Forelimb muscle (tissue), 1 donor: ENCODE measurements at places on chromosomes 11 and 22.

DNA sequence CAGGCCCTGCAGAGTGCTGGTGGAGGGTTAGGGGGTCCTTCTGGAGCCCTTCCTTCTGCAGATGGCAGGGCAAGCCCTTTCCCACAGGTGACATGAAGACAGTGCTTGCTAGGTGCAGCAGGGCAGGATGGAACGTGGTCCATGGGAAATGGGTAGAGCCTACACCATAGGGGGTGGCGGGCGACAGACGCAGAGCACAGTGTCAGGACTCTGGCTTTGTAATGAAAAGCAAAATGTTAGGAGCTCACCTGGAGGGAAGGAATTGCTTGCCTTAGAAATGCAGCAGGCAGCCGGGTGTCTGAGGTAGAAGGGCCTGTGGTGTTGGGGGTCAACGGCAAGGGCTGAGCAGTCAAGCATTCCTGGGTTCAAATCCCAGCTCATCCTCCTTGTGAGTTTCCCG is 54.9 kb downstream of the ARHGAP8 start:
- DNase-seq, result no peak

DNA sequence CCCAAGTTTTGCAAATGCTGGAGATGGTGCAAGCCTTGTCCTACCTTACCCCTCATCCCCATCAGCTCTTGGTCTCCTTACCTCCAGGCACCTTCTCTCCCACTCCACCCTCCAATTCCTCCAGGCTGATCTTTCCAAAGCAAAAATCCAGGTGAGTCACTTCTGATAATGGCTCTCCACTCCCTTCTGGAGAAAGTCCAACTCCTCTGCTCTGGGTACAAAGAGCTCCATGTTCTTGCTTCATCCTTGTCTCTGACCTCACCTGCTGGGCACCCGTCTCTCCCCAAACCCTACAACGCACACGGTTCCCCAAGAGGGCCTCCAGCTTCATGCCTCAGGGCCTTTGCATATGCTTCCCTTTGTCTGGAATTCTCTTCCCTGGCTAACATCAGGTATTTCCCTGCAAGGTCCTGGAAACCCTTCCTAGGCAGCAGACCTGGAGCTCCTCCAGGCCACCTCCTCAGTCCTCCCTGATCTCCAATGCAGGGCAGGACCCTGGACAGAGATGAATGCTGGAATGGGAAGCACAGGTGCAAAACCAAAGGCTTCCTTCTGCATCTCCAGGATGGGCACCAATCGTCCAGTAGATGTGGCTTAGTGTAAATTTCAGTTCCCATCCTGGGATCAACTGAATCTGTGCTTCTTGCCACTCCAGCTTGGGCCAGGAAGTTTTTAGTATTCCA is 22.7 kb downstream of the IFT27 start:
- DNase-seq, result no peak

DNA sequence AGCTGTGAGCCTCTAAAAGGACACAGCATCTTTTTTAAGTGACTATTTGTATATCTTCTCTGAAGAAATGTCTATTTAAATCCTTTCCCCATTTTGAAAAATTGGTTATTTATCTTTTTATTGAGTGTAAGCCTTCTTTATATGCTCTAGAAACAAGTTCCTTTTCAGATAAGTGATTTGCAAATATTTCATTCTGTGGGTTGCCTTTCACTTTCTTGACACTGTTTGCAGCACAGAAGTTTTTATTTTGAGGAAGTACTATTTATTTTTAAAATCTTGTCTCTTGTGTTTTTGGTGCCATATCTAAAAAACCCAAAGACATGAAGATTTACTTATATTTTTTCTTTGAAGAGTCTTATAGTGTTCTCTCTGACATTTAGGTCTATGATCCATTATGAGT is 40.1 kb upstream of the LYVE1 start:
- DNase-seq, result no peak

DNA sequence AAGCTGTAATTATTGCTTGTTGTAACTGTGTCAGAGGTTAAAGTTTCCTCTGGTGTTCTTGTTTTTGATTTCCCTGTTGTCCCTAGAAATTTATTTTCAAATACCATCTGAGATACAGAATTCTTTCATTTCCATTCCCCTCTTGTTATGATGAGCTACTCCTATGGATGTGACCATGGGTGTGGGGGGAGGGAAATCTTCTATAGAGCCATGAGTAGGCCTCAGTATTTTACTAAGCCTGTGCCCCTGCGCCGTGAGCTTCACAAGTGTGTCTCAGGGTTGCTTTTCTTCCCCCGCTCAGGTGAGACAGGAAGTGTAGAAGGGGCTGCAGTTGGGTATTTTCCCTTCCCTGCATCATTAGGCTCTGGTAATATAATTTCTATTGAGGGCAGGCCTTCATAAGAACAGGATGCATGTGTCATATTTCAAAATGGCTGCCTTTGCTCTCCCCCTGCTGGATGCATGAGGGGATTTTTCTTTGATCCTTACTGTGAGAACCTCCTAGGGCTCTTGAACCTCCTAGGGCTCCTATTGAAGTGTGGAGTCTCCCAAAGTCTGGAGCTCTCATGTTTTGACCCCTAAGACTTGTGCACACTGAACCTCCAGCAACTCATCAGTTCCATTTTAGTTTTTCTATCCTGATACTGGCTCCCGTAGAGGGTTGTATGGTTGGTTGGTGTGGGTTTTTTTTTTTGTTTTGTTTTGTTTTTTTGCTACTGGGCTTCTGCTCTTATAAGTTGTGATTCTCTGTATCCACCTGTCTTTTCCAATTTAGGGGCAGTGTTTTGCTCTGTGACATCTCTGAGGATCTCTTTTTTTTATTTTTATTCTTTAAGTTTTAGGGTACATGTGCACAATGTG is 658.2 kb downstream of the NTM start:
- no peak for DNase-seq

- DNase-seq, result no peak
These were observed 36.3 kb downstream of the ETS1 start for GRCh38 chr11:128551058-128551457.

- DNase-seq, result no peak
These were observed 860 bp downstream of the PRMT3 start for GRCh38 chr11:20388096-20389055.

DNA sequence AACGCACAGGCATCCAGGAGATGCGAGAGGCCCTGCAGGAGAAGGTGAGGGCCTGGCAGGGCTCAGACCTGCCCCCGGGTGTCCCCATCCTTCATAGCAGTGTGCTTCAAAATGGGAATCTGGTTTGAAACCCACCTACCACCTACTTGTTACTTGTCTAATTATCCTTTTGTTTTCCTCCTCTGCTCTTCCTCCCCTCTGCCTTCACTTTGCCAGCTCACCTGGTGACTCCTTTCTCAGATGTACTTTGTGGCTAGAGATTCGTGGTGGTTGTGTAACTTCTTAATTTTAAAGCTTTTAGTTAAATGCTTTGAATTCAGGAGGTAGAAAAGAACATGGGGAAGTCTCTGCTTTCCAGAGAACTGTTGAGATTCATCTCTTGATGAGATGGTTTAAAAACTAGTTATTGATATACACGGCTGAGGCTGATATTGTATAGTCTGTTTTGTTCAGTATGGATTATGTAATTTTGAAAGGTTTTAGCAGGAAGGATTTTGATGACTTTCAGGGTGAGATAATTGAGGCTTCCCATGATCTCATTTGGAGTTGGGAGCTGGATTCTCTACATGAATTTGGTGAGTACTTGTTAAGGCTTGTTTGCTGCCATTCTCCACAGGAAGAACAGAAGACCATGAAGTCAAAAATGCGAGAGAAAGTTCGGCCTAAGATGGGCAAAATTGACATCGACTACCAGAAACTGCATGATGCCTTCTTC is 8.0 kb downstream of the SF3B2 start:
- no peak for DNase-seq

GRCh38 chr22:44146088-44146861 is 34.5 kb upstream of the PARVG start:
- no peak for DNase-seq

DNA sequence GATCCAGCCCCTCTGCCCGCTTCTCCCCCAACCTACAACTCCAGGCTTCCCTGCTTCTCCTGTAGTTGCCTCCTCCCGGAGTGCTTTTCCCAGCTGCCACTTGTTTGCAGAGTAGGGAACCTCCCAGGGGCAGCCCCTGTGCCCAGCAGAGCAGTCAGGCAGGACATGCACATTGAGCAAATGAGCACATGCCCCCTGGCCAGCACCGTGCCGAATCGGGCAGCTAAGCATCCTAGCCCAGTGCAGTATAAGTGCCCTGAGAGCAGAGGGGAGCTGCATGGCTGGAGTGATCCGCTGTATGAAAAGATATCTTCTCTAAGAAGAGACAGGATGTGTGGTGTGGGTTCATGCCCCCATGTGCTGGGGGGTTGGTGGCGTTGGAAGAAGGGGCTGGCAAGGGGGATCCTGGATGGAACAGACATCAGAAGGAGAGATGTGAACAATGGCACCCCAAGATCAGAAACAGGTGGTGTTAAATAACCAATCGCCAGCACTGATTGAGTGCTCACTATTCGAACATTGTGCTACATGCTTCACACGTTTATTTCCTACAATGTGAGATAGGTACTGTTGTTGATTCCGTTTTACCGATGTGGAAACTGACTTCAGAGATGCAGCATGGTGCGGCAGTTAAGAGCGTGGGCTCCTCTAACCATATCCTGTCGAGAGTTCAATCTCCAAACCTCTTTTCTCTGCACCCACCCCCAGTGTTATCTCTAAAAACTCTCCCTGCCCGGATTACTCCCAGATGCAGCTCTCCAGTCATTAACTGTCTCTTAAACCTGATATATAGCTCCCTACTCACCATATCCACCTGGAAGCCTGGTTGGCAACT is 1.2 kb downstream of the AIP start:
- DNase-seq, result no peak

- peak; percentile 5 for DNase-seq
These were observed 680.5 kb upstream of the API5 start for GRCh38 chr11:42631220-42631843.

GRCh38 chr11:24298146-24298545 is 198.7 kb upstream of the LUZP2 start:
- no peak for DNase-seq

- no peak for DNase-seq
These were observed 3.8 kb downstream of the RIC8A start for GRCh38 chr11:211295-211694.

DNA sequence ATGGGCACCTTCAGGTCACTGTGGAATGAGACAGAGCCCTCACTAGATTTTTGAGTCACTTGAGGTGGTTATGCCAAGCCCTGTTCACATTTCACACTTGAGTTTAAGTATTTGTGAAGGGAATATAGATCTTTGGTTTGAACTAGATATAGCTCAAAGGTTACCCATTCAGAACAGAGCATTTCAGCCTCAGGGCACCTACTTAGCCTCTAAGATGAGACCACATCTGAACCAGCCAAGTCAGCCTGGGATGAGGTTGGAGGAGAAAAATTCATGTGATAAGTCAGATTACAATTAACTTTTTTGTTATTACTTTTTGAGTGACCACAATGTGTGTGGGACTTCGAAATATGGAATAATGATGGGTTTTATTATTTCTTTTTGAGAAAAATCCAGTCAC is 127.8 kb downstream of the TEAD1 start:
- no peak for DNase-seq
